ENCODE measurements at places on chromosomes 4 and X. TPM values are rescaled to one million over a fixed set of nuclear protein-coding genes. Genes with fewer than 3 reads are reported as not detected.

DNA sequence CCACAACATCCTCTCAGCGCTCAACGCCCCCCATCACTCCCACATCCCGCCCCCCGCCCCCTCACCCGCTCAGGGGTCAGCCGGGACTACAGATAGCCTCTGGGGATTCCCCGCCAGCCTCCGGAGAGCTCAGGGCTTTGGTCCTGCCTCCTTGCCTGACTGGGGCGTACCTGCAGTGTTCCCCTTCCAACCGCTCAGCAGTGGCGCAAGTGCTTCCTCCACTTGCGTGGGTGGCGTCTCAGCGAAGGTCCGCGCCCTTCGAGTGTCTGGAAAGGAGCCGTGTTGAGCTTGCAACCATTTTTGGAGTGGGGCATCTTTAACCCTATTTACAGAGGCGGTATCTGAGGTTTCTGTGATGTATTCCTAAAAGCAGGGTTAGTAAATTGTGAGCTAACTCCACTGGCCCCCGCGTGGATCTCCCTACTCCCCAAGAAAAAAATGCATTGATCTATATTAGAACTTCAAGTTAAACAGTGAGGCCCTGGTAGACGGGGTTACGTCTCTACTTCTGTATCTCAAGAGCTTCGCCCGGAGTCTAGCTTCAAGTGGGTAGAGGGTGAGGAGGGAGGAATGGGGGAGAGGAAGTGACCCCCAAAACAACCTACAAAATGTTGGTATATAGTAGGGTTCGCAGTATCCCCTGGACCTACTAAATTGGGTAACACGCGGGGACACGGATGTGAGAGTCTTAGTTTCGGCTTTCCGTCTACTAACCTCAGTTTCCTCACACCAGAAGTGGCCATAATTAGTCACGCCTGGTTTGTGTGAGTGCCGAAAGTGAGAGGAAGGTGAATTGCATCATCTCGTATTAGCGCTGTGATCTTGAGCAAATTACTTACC, 16.1 kb downstream of the NKX3-2 start:
- H3K27ac ChIP-seq, result peak overlapping the region; percentile 70
- no peak overlapping the region for H3K4me3 ChIP-seq
- peaks cover 93% of the 10 kb centered on the region for H3K27me3 ChIP-seq
- peaks cover 10% of the 10 kb centered on the region for H3K4me1 ChIP-seq
- no peak for DNase-seq

DNA sequence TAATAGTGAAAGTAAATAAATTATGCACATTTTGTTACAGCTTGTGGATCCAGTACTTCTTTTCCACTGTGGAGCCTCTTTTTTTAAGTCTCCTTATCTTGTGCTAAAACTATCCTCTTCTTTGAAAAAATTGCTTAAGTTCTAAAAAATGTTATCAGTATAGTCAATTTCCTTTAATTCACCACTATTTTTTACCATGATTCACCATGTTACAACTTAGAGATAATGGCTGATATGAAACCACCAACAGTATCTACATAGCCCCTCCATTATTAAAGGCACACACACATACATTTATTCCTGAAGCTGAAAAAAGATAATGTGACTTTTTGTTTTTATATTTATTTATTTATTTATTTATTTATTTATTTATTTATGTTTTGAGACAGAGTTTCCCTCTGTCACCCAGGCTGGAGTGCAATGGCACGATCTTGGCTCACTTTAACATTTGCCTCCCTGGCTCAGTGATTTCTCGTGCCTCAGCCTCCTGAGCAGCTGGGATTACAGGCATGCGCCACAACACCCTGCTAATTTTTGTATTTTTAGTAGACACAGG, 243.2 kb downstream of the SPOCK3 start:
- H3K27ac ChIP-seq, result no peak overlapping the region
- H3K4me3 ChIP-seq, result no peak overlapping the region
- DNase-seq, result no peak
- no peaks in the 10 kb centered on the region for H3K27me3 ChIP-seq

GRCh38 chr4:56907489-56908205, at the start of gene REST:
TSS of gene REST (plus strand) at chr4:56907900. CDS start at chr4:56910639, 2,739 bp downstream.
- peak within 1 kb of the TSS; percentile 71 for H3K27ac ChIP-seq
- peaks cover 9% of the 10 kb centered on the region for H3K27me3 ChIP-seq
- DNase-seq, result peak; percentile 78
- peak within 1 kb of the TSS; percentile 80 for H3K4me3 ChIP-seq
- H3K36me3 ChIP-seq, result peaks cover 21% of the 10 kb centered on the region

DNA sequence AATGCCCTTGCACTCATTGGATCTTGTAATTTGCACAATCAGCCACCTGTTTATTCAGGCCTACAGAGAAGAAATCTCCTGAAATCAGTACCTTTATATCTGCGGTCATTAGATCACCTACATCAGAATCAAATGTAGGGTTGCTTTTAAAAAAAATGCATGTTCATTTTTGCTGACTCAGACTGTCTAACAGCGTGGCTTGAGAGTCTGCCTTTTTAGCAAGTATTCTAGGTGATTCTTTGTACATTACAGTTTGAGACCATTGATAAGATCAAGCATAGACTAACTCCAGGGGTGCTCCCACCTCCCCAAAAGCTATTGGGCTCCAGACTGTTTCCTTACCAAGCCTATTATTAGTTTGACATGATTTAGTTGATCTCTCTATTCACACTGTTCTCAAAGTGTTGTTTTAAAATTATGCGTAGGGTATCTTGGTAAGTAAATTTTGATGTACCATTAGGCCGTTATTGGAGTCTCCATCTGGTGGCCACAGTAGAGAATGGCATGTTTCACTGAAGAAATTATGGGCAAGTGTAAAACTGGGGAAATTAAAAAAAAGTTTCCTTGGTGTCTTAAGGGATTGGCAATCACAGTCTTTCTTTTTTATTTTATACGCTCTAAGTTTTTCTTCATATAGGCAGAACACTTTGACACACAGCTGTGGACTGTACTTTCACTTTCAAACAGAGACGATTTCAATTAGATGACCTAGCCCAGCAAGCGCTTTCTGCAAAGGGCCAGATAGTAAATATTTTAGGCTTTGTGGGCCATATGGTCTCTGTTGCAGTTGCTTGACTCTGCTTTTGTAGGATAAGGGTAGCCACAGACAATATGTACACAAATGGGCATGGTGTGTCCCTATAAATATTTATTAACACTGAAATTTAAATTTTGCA, 33.7 kb upstream of the MSL3 start:
- H3K27me3 ChIP-seq, result peaks cover 3% of the 10 kb centered on the region
- H3K4me3 ChIP-seq, result no peak overlapping the region
- no peak overlapping the region for H3K27ac ChIP-seq
- no peaks in the 10 kb centered on the region for H3K4me1 ChIP-seq
- H3K36me3 ChIP-seq, result no peaks in the 10 kb centered on the region

GRCh38 chrX:74526764-74527163, 87.7 kb downstream of the RLIM start:
- H3K4me1 ChIP-seq, result no peaks in the 10 kb centered on the region
- H3K4me3 ChIP-seq, result no peak overlapping the region
- no peaks in the 10 kb centered on the region for H3K27me3 ChIP-seq
- no peak for DNase-seq
- H3K36me3 ChIP-seq, result no peaks in the 10 kb centered on the region

- no peaks in the 10 kb centered on the region for H3K27me3 ChIP-seq
- no peak overlapping the region for H3K4me3 ChIP-seq
- peak; percentile 47 for DNase-seq
- no peak overlapping the region for H3K27ac ChIP-seq
- H3K36me3 ChIP-seq, result no peaks in the 10 kb centered on the region
Observed at GRCh38 chrX:129980001-129980401, 2.4 kb upstream of the BCORL1 start.

DNA sequence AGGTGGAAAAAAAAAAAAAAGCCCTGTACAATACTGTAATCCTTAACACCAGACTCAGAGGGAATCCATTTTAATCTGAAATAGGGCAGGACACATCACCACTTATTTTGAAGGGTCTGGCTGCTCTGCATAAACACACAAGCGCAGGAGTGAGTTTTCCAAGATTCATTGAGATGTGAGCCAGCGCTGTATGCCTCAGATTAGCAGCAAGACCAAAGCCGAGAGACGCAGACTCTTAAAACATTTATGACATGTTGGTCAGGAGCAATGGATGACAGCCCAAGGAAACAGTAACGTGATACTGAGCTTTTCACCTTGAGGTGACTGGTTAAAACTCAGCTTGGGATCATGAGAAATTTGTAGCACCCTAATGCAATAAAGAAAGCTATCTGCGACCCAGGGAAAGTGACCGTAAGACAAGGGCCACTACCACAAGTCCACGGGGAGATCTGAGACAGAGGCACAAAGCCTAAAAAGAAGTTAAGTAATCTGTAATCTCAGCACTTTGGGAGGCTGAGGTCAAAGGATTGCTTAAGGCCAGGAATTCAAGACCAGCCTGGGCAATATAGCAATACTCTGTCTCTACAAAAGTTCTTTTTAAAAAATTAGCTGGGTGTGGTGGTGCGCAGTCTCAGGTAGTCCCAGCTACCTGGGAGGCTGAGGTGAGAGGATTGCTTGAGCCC, 210.6 kb downstream of the COL25A1 start:
- DNase-seq, result no peak
- no peaks in the 10 kb centered on the region for H3K36me3 ChIP-seq
- no peak overlapping the region for H3K4me3 ChIP-seq

DNA sequence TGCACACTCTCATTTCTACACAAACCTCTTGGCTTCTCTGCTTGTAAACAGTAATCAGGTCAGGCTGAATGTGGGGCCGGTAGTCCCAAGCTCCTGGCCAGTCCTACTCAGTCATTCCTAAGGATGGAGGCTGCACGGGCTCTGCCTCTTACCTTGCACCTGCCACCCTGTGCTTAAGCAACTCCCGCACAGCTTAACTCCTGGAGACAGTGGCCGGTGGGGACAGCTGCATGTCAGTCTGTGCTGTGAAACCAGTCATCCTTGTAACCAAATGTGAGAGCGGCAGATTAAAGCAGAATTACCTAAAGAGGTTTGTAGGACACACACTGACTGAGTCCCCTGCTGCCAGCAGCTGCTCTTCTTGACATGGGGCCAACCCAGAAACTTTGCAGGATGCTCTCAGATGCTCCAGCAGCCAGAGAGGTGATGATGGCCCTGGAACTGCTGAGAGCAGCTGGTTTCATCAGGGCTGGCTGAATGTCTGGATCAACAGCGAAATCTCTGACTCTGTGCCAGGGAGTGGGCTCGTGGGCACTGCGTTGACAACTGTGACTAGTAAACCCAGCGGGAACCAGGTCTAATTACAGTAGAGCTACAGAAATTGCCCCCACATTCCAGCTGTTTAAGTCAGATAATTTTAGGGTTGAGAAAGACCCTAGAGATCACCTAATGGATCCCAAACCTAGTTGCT, 123.7 kb downstream of the ANAPC4 start:
- no peak overlapping the region for H3K27ac ChIP-seq
- H3K36me3 ChIP-seq, result no peaks in the 10 kb centered on the region
- no peaks in the 10 kb centered on the region for H3K4me1 ChIP-seq
- H3K27me3 ChIP-seq, result no peaks in the 10 kb centered on the region
- no peak overlapping the region for H3K4me3 ChIP-seq

DNA sequence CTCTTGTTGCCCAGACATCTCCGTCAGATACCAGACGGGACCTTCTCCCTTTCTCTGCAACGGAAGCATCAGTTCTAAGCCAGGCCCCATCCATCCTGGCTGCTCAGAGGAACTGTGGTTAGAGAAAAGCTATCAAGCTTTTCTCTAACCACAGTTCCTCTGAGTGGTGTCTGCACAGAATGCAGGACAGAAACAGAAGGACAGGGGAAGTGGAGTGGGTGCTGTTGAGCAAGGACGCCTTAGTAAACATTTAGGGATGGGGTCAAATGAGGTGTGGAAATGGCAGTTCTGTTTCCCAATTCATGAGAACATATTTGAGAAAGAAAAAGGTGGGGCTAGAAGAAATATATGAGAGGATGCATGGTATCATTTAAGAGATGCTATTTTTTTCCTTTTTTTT, 283.8 kb downstream of the CRLF2 start:
- H3K4me3 ChIP-seq, result no peak overlapping the region
- peak; percentile 3 for DNase-seq
- H3K4me1 ChIP-seq, result no peaks in the 10 kb centered on the region

GRCh38 chr4:104489731-104490095, 5.0 kb downstream of the CXXC4 start:
- DNase-seq, result no peak
- H3K27me3 ChIP-seq, result peaks cover 62% of the 10 kb centered on the region
- H3K4me1 ChIP-seq, result peaks cover 15% of the 10 kb centered on the region
- no peak overlapping the region for H3K4me3 ChIP-seq
- H3K27ac ChIP-seq, result no peak overlapping the region

GRCh38 chr4:32519060-32519459, 1798.9 kb downstream of the PCDH7 start:
- no peaks in the 10 kb centered on the region for H3K27me3 ChIP-seq
- H3K4me1 ChIP-seq, result no peaks in the 10 kb centered on the region
- H3K4me3 ChIP-seq, result no peak overlapping the region
- H3K27ac ChIP-seq, result no peak overlapping the region
- no peak for DNase-seq

GRCh38 chr4:102732678-102733077, 28.1 kb downstream of the MANBA start:
- H3K4me3 ChIP-seq, result no peak overlapping the region
- no peak overlapping the region for H3K27ac ChIP-seq
- H3K36me3 ChIP-seq, result peaks cover 32% of the 10 kb centered on the region
- H3K27me3 ChIP-seq, result no peaks in the 10 kb centered on the region
- no peak for DNase-seq

- H3K27ac ChIP-seq, result no peak overlapping the region
- H3K27me3 ChIP-seq, result no peaks in the 10 kb centered on the region
- H3K4me1 ChIP-seq, result no peaks in the 10 kb centered on the region
- no peak overlapping the region for H3K4me3 ChIP-seq
- no peaks in the 10 kb centered on the region for H3K36me3 ChIP-seq
- DNase-seq, result no peak
Observed at GRCh38 chr4:149296084-149296483, 519.6 kb downstream of the IQCM start.

DNA sequence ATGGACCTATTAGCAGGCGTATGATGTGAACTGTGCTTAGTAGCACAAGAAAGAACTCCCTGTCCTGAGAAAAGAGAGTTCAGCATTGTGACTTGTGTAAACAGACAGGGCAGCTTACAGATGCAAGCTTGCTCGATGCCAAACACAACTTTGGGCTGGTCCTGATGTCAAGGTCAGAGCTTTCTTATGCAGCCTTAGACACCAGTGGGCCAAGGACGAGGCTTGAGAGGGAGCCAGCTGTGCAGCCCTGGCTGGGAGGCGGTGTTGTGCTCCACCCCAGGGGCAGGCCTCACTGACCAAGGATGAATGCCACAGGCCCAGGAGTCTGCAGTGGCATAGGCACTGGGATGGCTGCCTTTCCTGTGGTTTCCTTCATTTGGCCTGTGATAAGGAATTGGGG, 35.4 kb downstream of the JADE1 start:
- H3K27me3 ChIP-seq, result no peaks in the 10 kb centered on the region
- peaks cover 17% of the 10 kb centered on the region for H3K4me1 ChIP-seq
- no peak for DNase-seq
- H3K36me3 ChIP-seq, result peaks cover 32% of the 10 kb centered on the region

DNA sequence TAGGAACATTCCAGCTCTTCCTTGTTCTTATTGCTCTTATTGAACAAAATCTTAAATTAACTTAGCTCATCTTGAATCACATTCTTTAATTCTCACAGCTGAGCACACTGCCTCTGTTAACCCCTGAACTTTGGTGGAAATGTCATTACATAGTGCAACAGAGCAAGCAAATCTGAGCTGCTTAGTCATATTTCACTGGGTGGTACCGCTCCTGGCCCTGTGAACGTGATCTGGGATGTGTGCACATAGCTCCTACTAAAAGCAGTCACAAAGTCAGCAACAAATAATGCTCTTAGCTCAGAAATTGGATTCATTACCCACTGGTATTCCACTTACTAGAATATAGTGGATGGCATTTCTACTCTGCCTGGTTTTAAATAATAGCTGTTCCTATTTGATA, 27.9 kb downstream of the ARHGEF6 start:
- H3K27ac ChIP-seq, result no peak overlapping the region
- H3K27me3 ChIP-seq, result no peaks in the 10 kb centered on the region
- H3K4me1 ChIP-seq, result peaks cover 70% of the 10 kb centered on the region
- H3K36me3 ChIP-seq, result peaks cover 14% of the 10 kb centered on the region
- DNase-seq, result no peak

Gene ERAS
- not detected for total RNA-seq

Gene UCP1
- not detected for total RNA-seq

Gene NPY5R
- not detected for total RNA-seq

Gene S100G
- not detected for total RNA-seq

Data from activated CD8-positive, alpha-beta memory T cell treated with anti-CD3 and anti-CD28 coated beads, Interleukin-2, amount 10 ng/mL, durations not matched to agents 7 days and 5 days (primary cell).